NCI-H1417 (cell line): ENCODE measurements at places on chromosomes 2 and 18.
A peak's percentile ranks its signal among the peaks of the same experiment; 100 is the strongest.

DNA sequence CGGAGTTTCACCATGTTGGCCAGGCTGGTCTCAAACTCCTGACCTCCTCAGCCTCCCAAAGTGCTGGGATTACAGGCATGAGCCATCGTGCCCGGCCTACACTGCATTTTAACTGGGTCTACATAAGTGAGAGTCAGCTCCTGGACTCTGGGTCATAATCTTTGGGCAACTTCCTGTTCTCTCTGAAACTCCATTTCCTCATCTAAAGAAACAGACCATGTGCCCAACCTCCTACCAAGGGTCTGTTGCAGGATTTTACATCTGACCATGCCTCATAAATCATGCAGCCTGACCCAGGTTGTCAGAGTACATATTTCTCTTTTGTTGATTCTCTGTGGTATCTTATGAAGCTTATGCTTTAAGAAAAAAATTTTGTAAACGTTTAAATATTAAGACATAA is 280.4 kb downstream of the ALPK2 start:
- no peak for DNase-seq

- no peak for DNase-seq
Measured at GRCh38 chr18:79896738-79897137, 54.7 kb downstream of the SLC66A2 start.

DNA sequence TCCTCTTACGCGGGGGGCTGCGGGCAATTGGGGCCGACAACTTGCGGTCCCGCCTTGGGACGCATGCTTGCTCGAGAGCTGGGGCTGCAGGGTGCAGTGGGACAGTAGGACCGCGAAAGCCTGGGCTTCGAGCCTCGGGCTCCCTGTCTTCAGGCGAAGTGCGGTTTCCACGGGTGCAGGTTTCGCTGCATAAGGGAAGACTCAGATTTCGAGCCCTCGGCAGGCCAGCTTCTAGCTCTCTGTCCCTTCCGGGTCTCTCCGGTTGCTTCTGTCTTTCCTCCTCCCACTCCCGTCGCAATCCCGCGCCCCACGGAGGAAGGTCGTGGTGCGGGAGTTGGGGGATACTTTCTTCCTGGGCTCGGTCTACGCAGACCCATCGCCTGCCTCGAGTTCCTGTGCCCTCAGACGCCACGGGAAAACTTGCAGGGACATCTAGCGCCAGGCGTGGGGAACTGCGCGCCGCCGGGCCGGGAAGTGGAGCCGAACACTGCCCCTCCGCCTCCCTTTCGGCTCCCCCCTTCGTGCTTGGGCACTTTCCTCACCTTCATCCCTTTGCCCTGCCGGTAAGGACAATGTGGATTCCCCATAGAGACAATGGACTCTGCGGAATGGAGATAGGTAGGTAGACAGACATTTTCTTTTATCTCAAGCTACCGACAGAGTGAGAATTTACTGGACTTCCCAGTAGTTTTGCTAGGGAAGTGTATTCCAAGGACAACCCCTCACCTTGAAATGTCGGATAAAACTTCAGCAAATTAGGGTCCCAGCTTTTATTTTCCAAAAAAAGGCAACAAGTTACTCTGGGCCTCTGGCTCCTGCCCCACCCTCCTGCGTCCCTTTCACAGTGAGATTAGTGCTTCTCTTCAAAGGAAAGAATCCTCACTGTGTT is 4.2 kb upstream of the HOXD13 start:
- DNase-seq, result peak; percentile 18

- DNase-seq, result no peak
Measured at GRCh38 chr2:148667113-148667836, 22.7 kb downstream of the EPC2 start.

- no peak for DNase-seq
Measured at GRCh38 chr2:101627285-101628029, 70.0 kb upstream of the MAP4K4 start.

- peak; percentile 80 for DNase-seq
Measured at GRCh38 chr2:218880102-218880858, at the start of gene WNT10A. Gene WNT10A (plus strand): TSS chr2:218880852. CDS start chr2:218880996, 144 bp downstream.

DNA sequence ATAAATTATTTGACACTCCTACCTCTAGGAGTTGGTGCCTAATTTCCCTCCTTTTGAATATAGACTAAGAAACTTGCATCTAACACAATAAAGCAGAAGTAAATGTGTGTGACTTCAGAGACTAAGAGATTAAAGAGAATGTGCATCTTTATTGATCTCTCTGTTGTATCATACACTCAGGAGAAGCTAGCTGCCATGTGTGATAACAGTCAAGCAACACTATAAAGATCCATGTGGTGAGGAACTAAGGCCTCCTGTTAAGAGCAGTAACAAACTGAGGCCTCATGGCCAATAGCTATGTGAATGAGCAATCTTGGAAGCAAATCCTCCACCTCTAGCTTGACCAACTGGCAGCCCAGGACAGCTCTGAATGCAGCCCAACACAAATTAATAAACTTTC is 3.4 kb downstream of the FANCL start:
- DNase-seq, result no peak

GRCh38 chr2:7969756-7970515 is 711.9 kb upstream of the ID2 start:
- DNase-seq, result no peak

DNA sequence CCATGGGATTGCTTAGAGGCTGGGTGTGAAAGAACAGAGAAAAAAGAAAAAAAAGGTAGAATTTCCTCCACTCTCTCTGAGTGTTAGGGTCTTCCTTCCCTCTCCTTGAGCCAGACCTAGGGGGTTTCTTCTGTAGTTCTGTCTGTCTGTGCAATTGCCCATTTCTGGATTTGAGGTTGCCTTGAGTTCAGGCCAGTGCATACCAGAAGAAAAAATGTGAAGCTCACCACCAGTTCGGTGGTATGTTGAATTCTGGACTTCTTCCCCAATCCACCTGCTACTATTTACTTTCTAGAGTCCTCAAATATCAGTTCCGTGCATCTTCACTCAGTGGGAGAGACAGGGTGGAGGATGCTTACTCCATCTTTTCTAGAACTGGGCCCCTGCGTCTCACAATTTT is 15.3 kb upstream of the SELENOI start:
- no peak for DNase-seq

DNA sequence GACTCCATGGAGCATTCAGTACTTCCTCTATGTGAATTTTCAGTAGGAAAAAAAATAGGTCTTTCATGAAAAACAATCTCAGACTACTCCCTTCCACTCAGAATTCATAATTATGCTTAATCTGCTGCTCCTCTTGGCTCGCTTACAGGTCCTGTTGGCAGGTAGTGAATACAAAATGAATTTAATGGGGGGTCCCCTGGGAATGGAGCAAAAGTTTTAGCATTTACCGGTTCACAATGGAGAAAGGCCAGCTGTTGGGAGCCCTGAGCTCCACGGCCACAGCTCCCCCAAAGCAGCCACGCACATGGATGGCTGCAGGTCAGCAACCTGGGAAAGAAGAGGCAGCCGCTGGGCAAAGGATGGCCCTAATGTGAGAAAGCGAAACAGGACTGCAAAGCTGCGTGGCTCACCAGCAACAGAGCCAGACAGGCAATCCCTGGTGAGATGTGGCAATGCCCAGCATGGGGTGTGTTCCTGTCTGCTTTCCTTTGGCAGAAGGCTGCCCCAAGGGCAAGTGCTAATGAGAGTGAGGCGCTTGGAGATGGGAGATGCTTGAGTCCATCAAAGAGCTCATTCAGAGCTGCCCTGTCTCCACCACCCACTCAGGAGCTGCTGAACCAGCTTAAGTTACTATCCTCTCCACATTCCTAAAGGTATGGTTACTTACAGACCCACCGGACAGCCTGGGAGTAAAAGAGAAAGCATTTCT is 447.4 kb downstream of the EPHA4 start:
- DNase-seq, result peak; percentile 28

DNA sequence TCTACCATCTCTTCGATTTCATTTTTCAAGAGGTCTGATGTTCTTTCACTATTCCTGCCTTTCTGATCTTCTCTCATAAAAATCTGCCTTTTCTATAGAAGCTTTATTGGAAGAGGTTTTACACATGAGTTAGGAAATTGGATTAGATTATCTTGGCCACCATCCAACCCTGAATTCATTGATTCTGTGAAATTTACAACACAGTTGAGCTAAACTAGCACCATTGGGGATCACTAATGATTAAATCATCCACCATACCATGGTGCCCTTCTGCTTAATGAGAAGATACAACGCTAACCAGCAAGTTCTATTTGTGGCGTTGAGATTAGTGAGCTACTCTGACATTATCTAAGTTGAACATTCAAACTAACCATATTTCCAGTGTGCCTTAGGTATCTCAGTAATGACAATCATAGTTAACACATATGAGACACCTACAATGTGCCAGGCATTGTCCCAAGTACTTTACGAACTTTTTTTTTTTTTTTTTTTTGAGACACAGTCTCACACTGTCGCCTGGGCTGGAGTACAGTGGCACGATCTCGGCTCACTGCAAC is 17.3 kb upstream of the LBH start:
- DNase-seq, result no peak

- DNase-seq, result no peak
Measured at GRCh38 chr2:126879348-126880298, 19.1 kb upstream of the TEX51 start.

- DNase-seq, result no peak
Measured at GRCh38 chr18:69895066-69896047, 52.3 kb downstream of the CD226 start.

DNA sequence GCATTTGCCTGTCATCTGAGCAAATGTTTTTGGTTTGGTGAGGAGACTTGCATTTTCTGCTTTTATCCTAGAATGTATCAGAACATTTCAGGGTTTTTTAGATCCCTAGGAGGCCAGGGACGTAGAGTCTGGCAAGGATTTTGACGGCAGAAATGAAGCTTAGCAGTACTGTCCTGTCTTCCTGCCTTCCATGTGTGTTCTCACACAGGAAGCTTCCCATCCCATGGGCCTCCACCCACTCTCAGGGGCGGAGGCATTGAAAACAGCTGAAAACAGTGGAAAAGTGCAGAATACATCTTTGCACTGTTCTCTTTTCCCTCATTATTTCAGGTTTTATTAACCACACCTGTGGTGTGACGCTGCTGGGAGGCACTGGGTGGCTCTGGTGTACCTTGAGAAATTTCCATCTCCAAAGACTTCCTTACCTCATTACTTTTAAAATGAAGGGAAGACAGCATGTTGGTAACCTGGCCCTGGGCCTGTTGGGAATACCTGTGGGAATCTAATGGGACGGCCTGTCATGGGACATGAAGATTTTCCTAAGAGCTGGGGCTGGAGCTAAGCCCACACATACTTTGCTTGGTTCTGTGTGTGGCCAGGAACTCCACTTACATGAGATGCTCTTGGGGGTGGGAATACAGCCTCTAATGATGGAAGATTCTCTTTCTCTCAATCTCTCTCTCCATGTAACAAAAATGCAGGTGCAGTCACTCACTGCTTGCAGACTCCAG is 20.5 kb downstream of the PCARE start:
- no peak for DNase-seq

DNA sequence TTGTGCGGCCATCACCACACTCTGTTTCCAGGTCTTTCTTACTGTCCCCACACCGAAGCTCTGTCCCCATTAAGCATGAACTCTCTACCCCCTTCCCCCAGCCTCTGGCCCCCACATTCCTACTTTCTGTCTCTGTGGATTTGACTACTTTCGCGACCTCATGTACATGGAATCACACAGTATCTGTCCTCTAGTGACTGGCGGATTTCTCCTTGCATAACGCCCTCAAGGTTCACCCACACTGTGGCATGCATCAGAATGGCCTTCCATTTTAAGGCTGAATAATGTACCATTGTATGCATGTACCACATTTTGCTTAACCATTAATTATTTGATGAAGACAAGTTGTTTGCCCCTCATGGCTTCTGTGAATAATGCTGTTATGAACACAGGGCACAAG is 467.6 kb upstream of the HS6ST1 start:
- no peak for DNase-seq

DNA sequence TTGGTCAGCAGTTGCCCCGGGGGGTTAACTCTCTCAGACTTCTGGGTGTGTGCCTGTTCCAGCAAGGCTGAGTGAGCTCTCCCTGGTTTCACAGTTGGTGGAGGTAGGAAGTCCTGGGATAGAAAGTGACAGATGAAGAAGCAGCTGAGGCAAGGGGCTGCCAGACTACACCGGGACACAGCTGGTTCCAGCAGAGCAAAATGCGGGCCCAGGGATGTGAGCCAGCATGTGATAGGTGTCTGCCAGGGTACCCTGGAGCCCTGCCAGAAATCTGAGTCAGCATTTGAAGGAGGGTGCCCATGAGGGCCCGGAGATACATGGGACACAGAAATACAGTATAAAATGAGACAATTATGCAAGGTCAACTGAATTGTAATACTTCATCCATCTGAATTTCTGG is 79.3 kb upstream of the LGALSL start:
- DNase-seq, result no peak

DNA sequence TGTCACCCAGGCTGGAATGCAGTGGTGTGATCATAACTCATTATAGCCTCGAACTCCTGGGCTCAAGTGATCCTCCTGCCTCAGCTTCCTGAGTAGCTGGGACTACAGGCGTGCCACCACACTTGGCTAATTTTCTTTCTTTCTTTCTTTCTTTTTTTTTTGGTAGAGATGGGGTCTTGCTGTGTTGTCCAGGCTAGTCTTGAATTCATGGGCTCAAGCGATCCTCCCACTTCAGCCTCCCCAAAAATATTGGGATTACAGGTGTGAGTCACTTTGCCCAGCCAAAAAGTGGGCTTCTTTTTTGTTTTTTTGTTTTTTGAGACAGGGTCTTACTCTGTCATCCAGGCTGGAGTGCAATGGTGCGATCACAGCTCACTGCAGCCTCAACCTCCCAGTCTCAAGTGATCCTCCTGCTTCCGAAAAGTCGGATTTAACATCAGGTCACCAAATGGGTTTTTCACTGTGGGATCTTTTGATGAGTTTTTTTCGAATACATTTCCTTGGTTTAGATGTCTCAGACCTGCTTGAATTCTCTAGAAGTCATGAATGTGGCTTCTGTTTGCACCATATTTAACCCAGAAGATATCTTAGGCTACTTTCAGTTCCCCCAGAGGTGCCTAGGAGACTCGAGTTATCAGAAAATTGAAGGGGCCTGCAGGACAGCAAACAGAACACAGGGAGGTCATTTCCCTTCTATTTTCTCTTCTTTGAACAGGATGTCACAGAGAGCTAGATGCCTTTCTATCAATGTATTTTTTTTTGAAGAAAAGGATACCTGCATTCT is 8.9 kb downstream of the RAB31 start:
- DNase-seq, result no peak

DNA sequence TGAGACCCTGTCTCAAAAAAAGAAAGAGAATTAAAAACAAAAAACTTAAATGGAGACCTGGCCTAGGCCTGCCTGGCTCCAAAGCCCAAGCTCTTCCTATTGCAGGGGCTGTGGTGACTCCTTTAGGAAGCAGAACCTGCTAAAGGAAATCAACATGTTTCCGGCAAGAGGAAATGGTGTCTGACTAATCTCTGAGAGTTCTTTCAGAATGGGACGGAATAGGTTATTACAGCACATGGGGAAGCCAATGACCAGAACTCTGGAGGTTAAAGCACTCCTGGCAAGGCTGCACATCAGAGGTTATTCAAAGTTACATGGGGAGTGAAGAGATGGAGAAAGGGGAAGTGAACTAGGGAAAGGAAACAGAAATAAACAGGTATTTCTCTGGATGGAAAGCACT is 21.4 kb downstream of the KIF3C start:
- no peak for DNase-seq
